ENCODE measurements at places on chromosomes 4 and X.

GRCh38 chr4:12393631-12394262, 965.1 kb upstream of the HS3ST1 start:
- DNase-seq: no peak

DNA sequence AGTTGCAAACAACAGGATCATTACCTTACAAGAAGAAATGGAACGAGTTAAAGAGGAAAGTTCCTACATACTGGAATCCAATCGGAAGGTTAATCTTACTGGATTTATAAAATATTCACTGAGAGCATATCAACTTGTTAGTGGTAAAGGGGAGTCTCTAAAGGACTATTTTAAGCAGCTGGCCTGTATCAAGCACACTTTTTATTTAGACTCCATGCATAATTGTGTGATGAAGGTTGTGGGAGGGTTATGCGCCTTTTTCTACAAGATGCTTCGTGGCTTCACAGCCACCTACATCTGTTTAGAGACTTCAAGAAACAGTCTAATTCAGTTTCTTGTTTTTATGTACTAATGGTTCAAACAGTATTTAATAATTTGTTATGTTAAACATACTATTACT, 56.6 kb downstream of the GRSF1 start:
- no peak for DNase-seq

GRCh38 chrX:109487640-109488039, 5.8 kb upstream of the GUCY2F start:
- no peak for DNase-seq

DNA sequence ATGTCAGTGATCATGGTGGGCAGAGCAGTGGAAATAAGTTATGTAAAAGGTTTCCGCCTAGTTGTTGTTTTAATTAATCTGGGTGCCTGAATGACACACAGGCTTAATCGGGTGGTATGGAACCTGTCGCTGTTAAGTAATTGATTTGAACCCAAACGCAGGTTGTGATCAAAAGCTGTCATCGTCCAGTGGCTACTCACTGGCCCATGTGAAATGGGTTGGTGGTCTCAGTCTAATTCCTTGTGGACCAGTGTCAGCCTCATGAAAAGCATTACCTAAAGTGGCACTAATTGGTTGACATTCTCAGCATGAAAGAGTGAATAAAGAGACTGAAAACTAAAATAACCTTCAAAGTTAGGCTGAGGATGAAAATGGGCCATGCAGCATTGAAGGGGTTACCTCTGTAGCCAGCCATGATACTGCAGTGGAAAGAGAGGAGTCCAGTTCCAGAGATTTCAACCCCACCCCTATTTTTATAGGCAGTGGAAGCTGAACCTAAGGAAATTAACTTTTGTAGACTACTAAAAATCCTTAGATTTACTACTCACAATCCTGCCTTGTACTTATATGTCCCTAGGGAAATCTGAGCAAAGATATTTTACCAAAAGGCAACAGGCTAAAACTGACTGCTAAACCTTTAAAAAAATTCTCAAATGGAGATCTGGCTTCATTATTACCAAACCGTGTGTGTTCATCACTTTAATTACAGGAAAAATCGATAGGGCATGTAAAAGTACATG, 251.7 kb upstream of the TENM3 start:
- DNase-seq: no peak

GRCh38 chr4:184096561-184097240, 121.0 kb downstream of the ENPP6 start:
- DNase-seq: no peak

- no peak for DNase-seq
Measured at GRCh38 chr4:139642364-139642763, 23.3 kb upstream of the MGST2 start.

- DNase-seq: no peak
Measured at GRCh38 chrX:70470850-70471289, 26.2 kb downstream of the DLG3 start.
